ENCODE measurements at places on chromosomes 16 and 17. TPM values are rescaled to one million over a fixed set of nuclear protein-coding genes. Genes with fewer than 3 reads are reported as not detected.

GRCh38 chr17:27379888-27380533 lies 76.2 kb upstream of the KSR1 start:
- DNase-seq = peak; percentile 34

The AFMID gene
- total RNA-seq = 43.7 TPM

The MYCBPAP gene
- 8.2 TPM for total RNA-seq

The NACA2 gene
- total RNA-seq = not detected

DNA sequence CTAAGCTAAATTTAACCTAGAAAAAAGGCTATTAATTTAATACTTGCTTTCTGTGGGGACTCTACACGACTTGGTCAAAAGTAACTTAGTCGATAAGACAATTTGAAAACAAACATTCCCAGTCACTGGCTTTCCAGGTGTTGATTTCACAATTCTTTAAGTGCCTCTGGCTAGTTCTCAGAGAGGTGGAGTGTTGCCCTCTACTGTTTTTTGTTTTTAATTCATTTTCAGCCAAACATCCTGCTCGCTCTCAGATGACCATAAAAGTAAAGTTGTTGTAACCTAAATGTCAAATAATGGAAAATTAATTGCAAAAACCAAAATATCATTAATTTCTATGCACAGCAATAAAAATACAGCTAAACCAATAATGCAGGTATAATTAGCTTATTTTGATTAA lies 107.1 kb downstream of the MYO1D start:
- no peak for DNase-seq

The TLCD3B gene
- total RNA-seq = 36.5 TPM

GRCh38 chr16:13660807-13661206 lies 259.1 kb upstream of the ERCC4 start:
- DNase-seq = no peak

The SBK1 gene
- total RNA-seq = 21.8 TPM

The SLC13A2 gene
- not detected for total RNA-seq

DNA sequence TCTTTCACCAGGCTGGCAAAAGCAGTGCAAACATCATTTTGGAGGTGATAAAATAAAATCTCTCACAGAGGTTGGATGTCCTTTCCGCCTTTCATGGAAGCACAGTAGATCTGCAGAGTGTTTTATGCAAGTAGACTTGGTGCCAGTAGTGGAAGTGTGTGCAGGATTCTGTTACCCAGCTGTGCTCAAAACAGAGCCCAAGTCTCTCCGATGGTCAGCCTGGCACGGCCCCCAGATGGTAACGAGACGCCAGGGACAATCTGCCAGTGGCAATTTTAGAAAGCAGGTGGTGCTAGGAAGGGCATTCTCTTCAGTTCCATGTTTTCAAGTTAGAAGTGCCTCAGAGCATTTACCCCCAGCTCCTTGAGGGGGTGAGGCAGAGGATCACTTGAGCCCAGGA lies 1.5 kb upstream of the MTHFSD start:
- DNase-seq = no peak

The KRTAP17-1 gene
- total RNA-seq = not detected

GRCh38 chr16:5361322-5361721 lies 263.7 kb upstream of the EEF2KMT start:
- DNase-seq = no peak

DNA sequence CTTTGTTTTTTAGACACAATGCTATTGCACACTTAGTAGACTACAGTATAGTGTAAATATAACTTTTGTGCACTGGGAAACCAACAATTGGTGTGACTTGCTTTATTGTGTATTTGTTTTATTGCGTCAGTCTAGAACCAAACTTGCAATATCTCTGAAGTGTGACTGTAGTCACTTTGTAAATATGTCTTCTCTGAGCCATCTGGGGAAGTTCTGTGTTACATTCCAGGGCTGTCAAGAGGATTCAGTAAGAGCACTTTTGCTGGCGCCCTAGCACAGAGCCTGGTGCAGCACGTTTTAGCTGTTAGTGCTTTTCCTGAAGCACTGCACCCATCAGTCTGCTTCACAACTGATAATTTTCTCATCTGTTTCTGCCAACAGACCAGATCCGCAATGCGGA lies 73.2 kb downstream of the NT5M start:
- no peak for DNase-seq

- DNase-seq = peak; percentile 59
Measured at GRCh38 chr17:82489117-82489516, 30.4 kb upstream of the FOXK2 start.

- DNase-seq = no peak
Measured at GRCh38 chr17:4446326-4447071, 12.8 kb downstream of the SPNS3 start.

DNA sequence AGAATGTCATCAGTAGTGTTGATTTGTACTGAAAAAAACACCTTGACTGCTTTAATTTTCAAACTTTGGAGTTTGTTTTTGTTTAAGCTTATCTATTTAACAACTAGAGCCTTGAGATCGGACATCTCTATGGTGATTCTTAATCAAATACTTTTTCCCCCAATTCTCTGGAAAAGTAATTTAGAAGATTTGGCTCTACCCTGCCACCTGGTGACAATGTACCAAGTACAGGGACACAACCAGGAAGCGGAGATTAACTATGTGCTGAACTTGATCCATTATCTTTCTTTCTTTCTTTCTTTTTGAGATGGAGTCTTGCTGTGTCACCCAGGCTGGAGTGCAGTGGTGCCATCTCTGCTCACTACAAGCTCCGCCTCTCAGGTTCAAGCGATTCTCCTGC lies 30.8 kb downstream of the USP43 start:
- no peak for DNase-seq

The PLA2G10 gene
- total RNA-seq = not detected

The OR1A2 gene
- total RNA-seq = not detected

The GPR179 gene
- total RNA-seq = 9.1 TPM

DNA sequence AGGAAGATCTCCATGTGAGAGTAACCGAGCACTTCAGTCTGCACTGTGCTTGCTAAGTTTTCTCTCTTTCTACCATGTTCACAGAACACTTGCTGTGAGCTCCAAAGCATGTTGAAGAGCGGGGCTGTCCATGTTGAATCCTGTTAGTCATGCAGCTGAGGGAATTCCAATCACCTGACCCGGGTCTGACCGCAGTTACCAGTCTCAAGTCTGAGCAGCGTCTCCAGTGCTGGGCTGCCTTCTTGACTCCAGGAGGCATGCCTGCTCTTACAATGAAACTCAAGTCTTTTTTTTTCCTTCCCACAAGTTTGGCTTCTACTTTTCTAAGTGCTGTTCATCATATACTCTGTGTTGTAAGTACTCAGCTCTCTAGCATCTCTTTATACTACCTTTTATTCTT lies 44.3 kb downstream of the HOXB1 start:
- DNase-seq = no peak

- DNase-seq = no peak
Measured at GRCh38 chr17:69064476-69064875, 3.7 kb upstream of the ABCA9 start.

The PHAF1 gene
- total RNA-seq = 27.4 TPM

DNA sequence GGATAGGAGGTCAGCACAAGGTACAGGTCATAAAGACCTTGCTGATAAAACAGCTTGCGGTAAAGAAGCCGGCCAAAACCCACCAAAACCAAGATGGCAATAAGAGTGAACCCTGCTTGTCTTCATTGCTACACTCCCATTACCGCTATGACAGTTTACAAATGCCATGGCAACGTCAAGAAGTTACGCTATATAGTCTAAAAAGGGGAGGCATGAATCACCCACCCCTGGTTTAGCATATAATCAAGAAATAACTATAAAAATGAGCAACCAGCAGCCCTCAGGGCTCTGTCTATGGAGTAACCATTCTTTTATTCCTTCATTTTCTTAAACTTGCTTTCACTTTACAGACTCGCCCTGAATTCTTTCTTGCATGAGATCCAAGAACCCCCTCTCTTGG lies 1.0 kb upstream of the HSBP1 start:
- no peak for DNase-seq

DNA sequence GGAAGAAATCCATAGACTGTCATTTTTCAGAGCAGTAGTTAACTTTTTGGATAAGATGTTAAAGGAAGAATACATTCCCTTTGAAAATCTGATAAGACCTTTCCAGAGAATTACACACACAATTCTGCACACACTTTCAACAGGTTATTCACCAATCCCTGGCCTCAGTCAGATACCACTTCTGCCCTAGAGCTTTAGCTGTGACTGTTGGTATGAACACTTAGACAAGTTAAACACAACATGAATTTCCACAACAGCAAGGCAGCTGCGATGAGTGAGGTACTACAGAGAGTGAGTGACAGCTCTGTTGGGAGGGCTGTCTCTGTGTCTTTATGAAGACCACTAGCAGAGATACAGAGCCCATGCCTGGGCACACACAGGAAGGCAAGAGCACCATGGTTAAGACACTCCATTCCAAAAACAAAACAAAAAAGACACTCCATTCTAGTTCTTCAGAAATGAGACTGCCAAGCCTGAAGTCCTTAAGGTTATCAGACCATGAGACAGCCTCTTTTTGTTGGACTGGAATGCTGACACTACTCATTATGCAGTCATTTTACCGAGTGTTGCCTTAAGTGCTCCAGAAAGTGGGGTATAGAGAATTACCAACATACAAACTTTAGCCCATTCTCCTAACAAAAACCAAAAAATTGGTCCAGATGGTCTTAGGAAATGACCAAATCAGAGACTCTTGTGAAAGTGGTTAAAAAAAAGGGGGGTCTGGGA lies 42.4 kb downstream of the TOM1L2 start:
- no peak for DNase-seq

The SCARF1 gene
- 7.2 TPM for total RNA-seq

GRCh38 chr16:78903237-78903636 lies 697.3 kb downstream of the MAF start:
- DNase-seq = no peak

DNA sequence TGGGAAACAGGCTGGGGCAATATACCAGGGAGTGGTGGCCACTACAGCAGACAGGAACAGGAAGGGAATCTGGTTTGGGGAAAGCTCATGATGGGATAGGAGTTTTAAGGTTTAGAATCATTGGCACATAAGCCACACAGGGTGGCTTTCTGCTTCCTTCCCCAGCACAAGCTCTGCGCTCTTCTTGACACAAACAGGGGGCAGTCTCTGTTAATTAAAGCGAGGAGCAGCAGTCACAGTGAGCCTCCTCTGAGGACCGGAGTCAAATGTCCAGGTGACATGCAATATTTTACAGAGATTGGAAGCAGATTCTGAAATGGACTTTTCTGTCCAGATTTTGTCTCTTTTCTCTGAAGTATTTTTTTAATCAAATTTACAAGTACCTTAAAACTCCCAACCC lies 2.8 kb upstream of the SHISA9 start:
- no peak for DNase-seq

GRCh38 chr17:61048376-61049106 lies 351.1 kb upstream of the TBX2 start:
- no peak for DNase-seq

- DNase-seq = no peak
Measured at GRCh38 chr16:50667497-50668367, 13.4 kb downstream of the SNX20 start.

DNA sequence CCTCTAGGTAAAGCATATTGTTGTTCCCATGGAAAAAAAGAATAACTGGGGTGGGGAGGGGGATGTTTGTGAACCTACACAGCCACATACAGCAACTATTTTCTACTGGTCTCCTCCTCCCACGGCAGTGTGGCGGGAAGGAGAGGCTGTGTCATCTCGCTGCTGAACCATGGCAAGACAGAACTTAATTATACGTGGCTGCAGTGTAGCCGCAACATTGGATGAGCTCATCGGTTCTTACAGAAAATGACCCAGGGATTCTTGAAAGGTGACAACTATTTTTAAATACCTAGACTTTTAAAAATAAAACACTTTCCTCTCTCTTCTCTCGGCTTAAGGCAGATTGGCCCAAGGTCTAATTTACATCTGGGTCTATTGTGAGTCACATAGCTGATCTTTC lies 19.8 kb upstream of the TEKT3 start:
- DNase-seq = no peak

DNA sequence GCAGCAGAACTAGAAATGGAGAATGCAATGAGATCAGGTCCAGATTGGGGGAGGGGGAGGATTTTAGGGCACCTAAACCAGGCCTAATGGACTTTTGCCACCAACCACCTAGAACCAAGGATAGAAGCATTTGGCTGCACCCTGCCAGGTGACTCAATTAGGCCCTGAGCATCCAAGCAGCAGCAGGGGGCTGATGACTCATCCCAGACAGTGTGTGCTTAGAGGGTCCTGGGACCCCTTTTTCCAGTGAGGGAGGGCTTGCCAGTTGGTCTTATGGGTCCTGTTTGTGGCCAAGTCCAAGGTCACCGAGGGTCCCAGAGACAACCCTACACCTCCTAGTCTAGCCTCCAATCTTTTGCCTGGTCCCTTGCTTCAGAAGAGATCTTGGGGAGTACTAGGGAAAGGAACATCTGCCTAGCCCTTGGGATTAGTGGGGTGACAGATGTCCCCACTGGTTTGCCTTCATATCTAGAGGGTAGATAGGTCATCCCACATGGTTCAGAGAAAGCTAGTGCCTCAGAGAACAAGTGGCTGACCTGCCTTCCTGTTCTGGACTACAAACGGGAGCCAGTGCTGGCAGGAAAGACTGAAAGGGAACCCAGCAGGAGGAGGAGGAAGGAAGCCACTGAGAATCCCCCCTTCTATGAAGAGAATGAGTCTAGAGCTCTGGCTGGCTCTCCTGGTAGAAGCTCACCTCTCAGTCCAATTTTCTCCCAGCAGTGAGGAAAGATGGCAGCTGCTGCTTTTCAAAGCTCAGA lies 1.6 kb upstream of the TBKBP1 start:
- DNase-seq = no peak

The C17orf78 gene
- not detected for total RNA-seq

The DOC2A gene
- total RNA-seq = 93.1 TPM
